ENCODE measurements at places on chromosomes 11 and 22. TPM values are rescaled to one million over a fixed set of nuclear protein-coding genes. Genes with fewer than 3 reads are reported as not detected.

GRCh38 chr22:20436307-20436767, 1.3 kb downstream of the SCARF2 start:
- peaks cover 17% of the 10 kb centered on the region for H3K4me1 ChIP-seq
- H3K4me3 ChIP-seq = peak overlapping the region; percentile 71
- H3K27me3 ChIP-seq = peaks cover 18% of the 10 kb centered on the region
- DNase-seq = peak; percentile 69
- no peaks in the 10 kb centered on the region for H3K36me3 ChIP-seq

The MOV10L1 gene
- 1.2 TPM for total RNA-seq

GRCh38 chr11:8867931-8868631, 42.9 kb upstream of the AKIP1 start:
- no peaks in the 10 kb centered on the region for H3K36me3 ChIP-seq
- no peaks in the 10 kb centered on the region for H3K27me3 ChIP-seq
- H3K4me3 ChIP-seq = no peak overlapping the region
- peaks cover 37% of the 10 kb centered on the region for H3K4me1 ChIP-seq
- H3K27ac ChIP-seq = no peak overlapping the region

GRCh38 chr11:16936643-16937042, 77.6 kb downstream of the PLEKHA7 start:
- no peak for DNase-seq
- no peak overlapping the region for H3K27ac ChIP-seq
- H3K4me3 ChIP-seq = no peak overlapping the region
- H3K36me3 ChIP-seq = no peaks in the 10 kb centered on the region
- H3K27me3 ChIP-seq = no peaks in the 10 kb centered on the region
- no peaks in the 10 kb centered on the region for H3K4me1 ChIP-seq

- H3K4me3 ChIP-seq = no peak overlapping the region
- H3K27me3 ChIP-seq = peaks cover 7% of the 10 kb centered on the region
- no peak for DNase-seq
Measured at GRCh38 chr11:131824771-131825170, 454.4 kb downstream of the NTM start.

The NCF4 gene
- total RNA-seq = 37.0 TPM

The KIRREL3 gene
- total RNA-seq = not detected

DNA sequence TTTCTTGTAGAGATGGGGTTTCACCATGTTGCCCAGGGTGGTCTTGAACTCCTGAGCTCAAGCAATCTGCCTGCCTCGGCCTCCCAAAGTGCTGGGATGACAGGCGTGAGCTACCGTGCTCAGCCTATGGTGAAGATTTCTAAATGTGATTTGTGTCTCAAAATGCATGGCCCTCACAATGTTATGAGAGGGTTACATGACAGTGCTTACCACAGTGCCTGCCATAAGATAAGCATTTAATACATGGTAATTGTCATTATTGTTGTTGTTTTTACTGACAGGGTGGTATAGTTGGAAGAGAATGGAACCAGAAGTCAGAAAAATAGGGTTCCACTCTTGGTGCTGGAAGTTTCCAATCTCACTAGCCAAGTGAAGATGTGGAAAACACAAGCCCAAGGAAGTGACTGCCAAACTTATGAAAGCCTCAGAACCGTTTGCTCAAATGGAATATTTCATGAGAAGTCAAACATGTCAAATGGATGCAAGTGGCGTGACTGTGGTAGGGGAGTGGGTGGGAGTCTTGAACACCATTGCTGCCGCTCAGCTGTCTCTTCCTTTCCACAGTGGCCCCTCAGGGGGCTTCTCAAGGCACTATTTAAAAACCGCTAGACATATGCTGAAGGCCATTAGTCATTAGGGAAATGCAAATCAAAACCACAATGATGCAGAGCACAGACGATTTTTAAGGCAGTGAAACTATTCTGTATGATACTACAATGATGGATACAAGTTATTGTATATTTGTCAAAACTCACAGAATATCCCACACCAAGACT, 29.1 kb upstream of the LMO2 start:
- H3K27me3 ChIP-seq = no peaks in the 10 kb centered on the region
- no peaks in the 10 kb centered on the region for H3K36me3 ChIP-seq
- H3K4me3 ChIP-seq = no peak overlapping the region
- H3K27ac ChIP-seq = no peak overlapping the region
- DNase-seq = no peak

The NAALAD2 gene
- total RNA-seq = 2.6 TPM

DNA sequence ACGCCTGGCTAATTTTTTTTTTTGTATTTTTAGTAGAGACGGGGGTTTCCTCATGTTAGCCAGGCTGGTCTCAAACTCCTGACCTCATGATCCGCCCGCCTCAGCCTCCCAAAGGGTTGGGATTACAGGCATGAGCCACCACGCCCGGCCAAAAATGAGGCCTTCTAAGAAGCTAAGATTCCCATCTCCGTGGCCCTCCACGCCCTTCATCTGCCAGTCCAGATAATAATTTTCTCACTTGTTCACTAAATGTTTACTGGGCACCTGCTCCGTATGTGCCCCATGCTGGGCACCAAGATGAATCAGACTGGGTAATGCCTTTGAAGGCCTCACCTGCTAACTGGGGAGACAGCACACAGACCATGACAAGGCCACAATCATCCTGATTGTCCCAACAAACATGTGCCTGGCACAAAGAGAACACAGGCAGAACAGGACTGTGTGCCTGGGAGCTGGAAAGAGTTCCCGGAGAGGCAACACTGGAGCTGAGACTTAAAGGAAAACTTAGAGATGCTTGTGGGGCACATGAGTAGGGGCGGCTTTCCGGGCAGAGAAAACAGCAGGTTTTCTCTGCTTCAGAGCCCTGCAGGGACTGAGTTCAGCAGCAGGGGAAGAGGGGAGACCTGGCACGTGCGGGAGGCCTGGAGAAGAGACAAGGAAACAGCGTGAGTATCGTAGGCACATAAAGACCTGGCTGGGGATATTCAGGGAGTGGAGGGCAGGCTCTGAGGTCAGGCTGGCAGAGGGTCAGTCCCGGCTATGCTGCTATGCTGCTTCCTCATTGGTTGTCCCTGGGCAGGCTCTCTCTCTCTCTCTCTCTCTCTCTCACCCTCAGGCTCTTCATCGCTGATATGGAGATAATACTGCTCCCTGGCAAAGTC, 2.4 kb downstream of the KIAA0930 start:
- no peak overlapping the region for H3K4me3 ChIP-seq
- no peaks in the 10 kb centered on the region for H3K27me3 ChIP-seq
- no peak overlapping the region for H3K27ac ChIP-seq

GRCh38 chr11:70928854-70929598, 323.4 kb downstream of the SHANK2 start:
- no peaks in the 10 kb centered on the region for H3K27me3 ChIP-seq
- H3K36me3 ChIP-seq = no peaks in the 10 kb centered on the region

The MAFF gene
- total RNA-seq = 48.9 TPM

- H3K4me1 ChIP-seq = no peaks in the 10 kb centered on the region
- no peak overlapping the region for H3K4me3 ChIP-seq
- H3K27me3 ChIP-seq = no peaks in the 10 kb centered on the region
- no peak for DNase-seq
- H3K27ac ChIP-seq = no peak overlapping the region
- peaks cover 92% of the 10 kb centered on the region for H3K36me3 ChIP-seq
Measured at GRCh38 chr11:134244593-134244992, 8.6 kb downstream of the THYN1 start.
